ENCODE measurements at places on chromosomes 7 and 10. TPM values are rescaled to one million over a fixed set of nuclear protein-coding genes. Genes with fewer than 3 reads are reported as not detected.

DNA sequence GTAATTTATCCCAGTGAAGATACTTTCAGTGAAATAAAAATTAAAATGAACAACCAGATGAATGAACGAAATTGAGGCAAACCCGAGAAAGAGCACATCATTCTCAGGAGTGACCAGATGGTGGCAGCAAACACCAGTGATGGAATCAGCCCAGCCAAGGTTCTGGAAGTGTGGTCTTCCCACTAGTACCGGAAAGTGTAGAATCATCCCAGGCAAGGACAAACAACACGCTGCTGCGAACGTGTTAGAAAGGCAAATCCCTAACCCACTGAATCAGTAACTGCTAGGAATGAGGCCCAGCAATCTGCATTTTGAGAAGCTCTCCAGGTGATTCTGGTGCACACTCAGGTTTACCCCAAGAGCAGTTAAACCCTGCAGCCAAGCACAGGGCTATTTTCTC is 15.5 kb upstream of the SLC18A3 start:
- peak; percentile 76 for DNase-seq

- DNase-seq = no peak
These were observed 18.9 kb downstream of the BHLHA15 start for GRCh38 chr7:98229991-98230745.

GRCh38 chr10:5117026-5117425 is 22.8 kb downstream of the AKR1C3 start:
- no peak for DNase-seq

The GPER1 gene
- 0.28 TPM for total RNA-seq

DNA sequence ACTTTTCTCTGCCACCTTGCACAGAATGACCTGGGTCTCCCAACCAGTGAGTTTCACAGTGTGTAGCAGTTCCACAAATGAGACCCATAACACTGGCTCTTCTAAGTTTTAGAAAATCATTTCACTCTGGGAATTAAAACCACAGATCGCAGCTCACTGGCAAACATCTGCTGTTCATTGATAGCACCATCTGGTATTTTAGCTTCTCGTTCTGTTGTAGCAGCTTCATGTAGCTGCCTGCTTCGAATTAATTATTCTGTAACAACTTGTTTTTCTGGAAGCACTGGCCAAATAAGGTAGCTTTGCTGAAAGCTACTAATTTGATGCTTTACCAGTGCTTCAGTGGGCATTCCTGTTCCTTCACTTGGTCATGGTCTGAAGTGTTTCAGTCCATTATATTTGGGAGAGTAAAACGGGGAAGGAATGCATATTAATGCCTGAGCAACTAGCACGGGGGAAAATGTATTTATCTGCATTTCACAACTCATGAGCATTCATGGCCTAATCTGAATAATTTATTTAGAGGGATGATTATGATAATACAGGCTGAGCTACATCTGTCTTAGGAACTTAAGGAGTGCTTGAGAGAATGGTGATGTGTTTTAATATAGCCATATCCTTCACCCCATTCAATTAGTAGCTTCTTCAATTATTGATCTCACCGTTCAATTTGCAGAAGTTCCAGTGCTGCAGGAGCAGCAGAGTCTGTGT is 447.4 kb downstream of the XPNPEP1 start:
- DNase-seq = no peak

- no peak for DNase-seq
These were observed 44.2 kb downstream of the ADCYAP1R1 start for GRCh38 chr7:31096198-31096876.

The CPA1 gene
- total RNA-seq = not detected

GRCh38 chr10:73910764-73911552 is at the start of gene PLAU:
Gene PLAU, plus strand, starts transcription at chr10:73911132. Its CDS starts 424 bp downstream, at chr10:73911556.
- DNase-seq = no peak

The APBB1IP gene
- not detected for total RNA-seq

GRCh38 chr10:77318739-77319138 is 318.9 kb downstream of the KCNMA1 start:
- DNase-seq = no peak

- DNase-seq = no peak
These were observed 64.7 kb upstream of the JAZF1 start for GRCh38 chr7:28245123-28245878.

All from MCF 10A (cell line).